ENCODE measurements at places on chromosomes 4 and X.

- DNase-seq: no peak
These were observed 24.5 kb upstream of the PJA1 start for GRCh38 chrX:69189576-69190371.

DNA sequence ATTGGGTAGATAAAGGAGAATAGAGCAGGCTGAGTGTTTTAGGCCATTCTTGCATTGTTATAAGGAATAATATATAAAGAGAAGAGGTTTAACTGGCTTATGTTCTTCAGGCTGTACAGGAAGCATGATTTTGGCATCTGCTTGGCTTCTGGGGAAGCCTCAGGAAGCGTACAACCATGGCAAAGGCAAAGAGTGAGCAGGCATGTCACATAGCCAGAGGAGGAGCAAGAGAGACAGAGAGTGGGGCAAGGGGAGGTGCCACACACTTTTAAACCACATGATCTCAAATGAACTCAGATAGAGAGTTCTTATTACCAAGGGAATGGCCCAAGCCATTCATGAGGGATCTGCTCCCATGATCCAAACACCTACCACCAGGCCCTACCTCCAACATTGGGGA, 4.4 kb upstream of the METTL14 start:
- DNase-seq: no peak

DNA sequence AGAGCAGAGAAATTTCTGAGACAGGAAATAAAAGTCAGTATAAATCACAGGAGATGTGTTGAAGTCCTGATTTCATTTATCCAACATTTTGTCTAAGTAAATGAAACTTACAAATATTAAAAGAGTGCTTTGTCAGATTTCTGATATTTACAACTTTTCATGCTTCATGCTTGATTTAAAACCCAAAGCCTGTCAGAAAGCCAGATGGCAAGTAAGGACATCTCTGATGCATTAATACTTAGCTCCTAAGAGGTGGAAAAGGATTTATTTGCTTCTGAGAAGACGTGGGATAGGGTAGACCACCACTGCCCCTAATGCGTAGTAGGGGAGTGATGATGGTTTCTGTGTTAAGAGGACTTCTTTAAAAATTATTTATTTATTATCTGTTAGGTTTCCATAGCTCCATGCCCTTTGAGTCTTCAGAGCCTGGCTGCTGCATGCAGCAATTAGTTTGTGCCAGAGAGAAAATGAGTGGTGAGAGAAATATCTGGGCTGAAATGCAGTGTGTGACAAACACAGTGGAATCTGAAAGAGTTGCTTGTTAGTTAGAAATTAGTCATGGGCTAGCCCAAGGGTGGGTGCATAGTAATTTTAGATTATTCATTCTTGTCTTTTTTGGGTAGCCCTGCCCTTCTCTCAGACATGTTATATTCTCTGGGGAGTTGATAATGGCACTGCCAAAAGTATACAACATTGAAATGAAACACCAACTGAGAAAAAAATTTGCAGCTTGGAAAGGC, 333.8 kb downstream of the C4orf33 start:
- DNase-seq: no peak

DNA sequence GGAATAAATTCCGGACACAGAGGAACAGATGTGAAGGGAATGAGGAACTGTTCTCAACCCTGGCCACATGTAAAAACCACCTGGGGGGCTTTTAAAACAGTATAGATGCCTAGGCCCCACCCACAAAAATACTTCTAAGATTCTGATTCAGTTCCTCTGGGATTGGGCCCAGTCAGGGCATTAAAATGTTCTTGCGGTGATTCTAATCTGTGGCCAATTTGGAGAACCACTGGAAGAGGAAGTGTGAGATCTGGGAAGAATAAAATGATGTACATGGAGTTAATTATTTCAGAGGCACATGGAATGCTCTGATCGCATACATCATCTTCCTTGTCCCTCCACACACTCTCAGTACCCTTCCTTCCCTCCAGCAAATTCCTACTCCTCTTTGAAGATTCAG, 192.2 kb downstream of the APBB2 start:
- DNase-seq: no peak

- peak; percentile 26 for DNase-seq
These were observed 39.5 kb upstream of the CD40LG start for GRCh38 chrX:136608295-136608933.
